ENCODE measurements at places on chromosomes 7 and 10.

DNA sequence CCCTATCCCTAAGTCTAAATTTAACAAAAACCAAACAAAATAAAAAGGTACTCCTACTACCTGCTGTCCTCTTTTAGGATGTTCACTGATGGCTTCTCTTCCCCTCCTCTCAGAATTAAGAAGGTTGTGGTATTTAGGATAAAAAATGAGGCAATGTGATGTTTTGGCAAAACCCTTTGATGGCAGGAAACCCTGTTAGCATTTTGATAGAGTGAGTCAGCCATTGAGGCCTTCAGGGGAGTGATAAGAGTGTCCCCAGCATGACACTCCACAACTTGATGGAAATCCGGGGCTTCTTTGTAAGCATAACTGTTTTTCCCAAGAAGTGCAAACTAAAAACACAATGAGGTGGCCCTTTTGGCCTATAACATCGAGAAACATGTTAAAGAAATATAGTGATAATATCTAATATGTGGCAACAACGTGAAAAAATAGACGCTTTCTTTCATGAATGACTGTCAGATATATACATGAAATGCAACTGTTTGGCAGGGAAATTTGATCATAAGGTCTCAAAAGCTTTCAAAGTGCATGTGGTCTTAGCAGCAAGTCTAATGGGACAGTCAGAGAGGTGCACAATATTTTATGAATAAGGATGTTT is 55.0 kb downstream of the PRTFDC1 start:
- no peak for DNase-seq

- DNase-seq: no peak
Measured at GRCh38 chr7:37216156-37216852, 232.4 kb downstream of the ELMO1 start.

GRCh38 chr10:25555865-25556264 is 378.2 kb upstream of the MYO3A start:
- no peak for DNase-seq

DNA sequence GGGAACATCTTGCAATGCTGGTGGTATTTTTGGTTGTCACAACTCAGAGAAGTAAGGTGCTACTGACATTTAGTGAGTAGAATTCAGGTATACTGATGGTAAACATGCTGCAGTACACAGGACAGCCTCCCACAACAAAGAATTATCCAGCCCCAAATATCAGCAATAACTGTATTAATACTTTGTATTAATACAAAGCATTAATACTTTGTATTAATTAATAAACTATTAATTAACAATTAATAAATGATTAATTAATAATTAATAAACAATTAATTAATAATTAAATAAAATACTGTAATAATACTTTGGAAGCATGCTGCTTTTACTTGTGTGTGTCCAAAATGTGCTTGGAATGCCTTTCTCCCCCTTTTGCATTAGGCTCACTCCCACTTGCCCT is 62.5 kb downstream of the ZNF92 start:
- DNase-seq: no peak

DNA sequence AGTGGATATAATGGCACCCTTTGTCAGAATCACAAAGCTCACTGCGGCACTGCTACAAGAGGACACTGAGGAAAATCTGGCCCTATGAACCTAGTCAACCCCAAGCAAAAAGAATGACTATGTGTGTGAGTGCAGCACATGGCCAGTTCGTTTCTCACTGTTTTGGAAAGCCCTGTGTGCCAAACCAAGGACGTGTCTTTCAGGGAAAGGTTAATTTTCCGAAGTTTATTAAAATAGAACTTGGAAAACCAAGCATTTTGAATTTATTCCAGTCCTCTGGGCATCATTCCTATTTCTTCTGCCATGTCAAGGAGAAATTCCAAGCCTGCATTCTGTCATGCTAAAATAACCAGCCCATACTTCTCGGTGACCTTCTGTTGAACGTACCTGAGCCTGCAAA is 471.8 kb downstream of the PLXDC2 start:
- DNase-seq: no peak

DNA sequence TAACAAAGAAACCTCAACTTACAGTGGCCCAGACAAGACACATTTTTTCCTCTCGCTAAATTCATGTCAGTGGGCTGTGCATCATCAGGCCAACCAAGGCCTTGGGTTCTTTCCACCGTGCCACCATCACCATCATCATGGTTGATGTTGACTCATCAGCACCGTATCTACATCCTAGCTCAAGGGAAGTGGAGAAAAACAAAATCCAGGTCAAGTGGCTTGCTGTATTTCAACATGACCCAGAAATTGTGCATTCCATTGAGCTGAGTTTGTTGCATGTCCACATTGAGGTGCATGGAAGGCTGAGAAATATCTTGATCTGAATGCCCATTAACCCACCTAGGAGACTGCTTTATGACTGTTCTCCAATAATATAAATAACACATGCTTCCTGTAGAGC is 312.4 kb upstream of the CDC14C start:
- DNase-seq: no peak

DNA sequence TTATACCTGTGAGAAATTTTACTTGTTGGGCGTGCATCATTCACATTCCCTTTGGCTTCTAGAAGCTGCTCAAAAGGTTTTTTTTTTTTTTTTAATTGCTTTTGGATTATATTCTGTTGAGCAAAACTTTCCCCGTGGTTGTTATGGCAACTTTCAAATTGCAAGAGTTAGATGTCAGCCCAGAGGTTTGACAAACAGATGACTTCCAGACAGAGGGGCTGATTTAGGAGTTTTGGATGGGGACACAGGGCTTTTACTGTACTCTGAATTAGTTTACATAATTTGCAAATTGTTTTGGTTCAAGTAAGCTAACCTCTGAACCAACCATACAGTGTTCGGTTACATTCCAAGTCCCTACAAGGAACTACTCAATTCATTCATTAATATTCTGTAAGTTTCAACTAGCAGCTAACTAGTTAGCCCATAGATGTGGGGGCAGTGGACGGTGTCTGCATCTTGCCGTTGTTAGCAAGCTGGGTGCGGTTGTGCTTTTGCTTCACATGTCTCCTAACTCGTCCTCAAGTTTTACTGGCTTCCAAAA is 66.4 kb upstream of the JAZF1 start:
- no peak for DNase-seq

GRCh38 chr10:70055550-70055949 is 2.9 kb downstream of the MACROH2A2 start:
- DNase-seq: no peak

Measured in nephron progenitor cell (in vitro differentiated cells).